ENCODE measurements at places on chromosomes 12 and 14.

- DNase-seq: no peak
Observed at GRCh38 chr14:99600232-99600888, 3.6 kb downstream of the CCDC85C start.

GRCh38 chr14:23447361-23448350, 12.2 kb upstream of the MYH7 start:
- DNase-seq: no peak

GRCh38 chr12:125149160-125150108, 84.2 kb downstream of the AACS start:
- DNase-seq: no peak

GRCh38 chr14:57317248-57317833, 48.6 kb downstream of the AP5M1 start:
- DNase-seq: peak; percentile 79

DNA sequence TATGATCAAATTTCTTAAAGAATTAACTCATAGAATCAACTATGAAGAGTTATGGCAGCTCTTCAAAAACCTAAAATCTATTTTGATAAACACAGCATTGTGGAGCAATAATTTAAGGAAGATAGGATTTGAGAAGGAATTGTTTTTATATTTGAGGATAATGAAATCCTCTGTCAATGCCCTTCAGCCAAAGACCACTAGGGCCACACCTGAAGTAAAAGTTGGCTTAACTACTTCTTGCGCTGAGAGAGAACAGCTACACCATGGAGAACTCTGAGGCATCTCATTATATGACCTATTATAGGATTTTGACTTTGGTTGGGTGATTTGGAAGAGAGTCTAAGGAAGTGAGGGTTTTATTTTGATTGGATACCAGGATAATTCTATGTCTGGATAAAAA, 237.2 kb downstream of the TMTC2 start:
- no peak for DNase-seq

- no peak for DNase-seq
Observed at GRCh38 chr14:68124979-68125731, 305.6 kb downstream of the RAD51B start.

- DNase-seq: peak; percentile 59
Observed at GRCh38 chr12:108234158-108234557, 105.0 kb downstream of the CMKLR1 start.

DNA sequence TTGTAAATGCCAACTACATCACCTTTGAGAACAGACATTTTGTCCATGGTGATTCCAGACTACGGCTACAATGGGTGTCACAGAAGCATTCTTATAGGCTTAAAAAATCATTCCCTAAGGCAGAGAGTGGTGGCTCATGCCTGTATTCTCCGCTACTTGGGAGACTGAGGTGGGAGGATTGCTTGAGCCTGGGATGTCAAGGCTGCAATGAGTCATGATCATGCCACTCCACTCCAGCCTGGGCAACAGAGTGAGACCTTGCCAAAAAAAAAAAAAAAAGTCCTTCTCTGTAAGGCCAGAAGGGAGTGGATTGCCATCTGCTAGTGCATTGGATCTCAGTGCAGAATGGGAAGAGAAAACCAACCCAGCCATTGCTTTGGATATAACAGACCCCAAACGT, 522.5 kb downstream of the VRK1 start:
- no peak for DNase-seq

- DNase-seq: no peak
Observed at GRCh38 chr14:92923744-92924103, 774 bp downstream of the CHGA start.

DNA sequence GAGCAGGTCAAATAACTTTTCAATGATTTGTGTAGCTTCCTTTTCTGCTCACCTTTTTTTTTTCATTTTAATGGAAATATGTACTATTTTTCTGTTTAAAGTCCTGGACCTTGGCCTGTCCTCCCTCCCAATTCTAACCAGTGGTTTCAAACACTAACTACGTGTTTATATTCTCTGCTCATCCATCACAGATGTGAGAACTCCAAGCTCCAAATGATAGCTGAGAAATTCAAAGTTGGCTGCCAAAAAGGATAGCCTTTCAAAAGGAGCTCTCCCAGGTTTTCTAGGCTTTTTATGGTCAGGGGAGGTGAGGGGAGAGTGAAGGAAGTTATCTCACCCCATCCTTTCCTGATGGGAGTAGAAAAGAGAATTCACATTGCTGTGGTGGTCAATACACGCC, 486.0 kb upstream of the TBX3 start:
- no peak for DNase-seq

All from BE2C (cell line).